Heart left ventricle (tissue), 16 donors: ENCODE measurements at places on chromosomes 7 and 10. TPM values are rescaled to one million over a fixed set of nuclear protein-coding genes. Genes with fewer than 3 reads are reported as not detected.

DNA sequence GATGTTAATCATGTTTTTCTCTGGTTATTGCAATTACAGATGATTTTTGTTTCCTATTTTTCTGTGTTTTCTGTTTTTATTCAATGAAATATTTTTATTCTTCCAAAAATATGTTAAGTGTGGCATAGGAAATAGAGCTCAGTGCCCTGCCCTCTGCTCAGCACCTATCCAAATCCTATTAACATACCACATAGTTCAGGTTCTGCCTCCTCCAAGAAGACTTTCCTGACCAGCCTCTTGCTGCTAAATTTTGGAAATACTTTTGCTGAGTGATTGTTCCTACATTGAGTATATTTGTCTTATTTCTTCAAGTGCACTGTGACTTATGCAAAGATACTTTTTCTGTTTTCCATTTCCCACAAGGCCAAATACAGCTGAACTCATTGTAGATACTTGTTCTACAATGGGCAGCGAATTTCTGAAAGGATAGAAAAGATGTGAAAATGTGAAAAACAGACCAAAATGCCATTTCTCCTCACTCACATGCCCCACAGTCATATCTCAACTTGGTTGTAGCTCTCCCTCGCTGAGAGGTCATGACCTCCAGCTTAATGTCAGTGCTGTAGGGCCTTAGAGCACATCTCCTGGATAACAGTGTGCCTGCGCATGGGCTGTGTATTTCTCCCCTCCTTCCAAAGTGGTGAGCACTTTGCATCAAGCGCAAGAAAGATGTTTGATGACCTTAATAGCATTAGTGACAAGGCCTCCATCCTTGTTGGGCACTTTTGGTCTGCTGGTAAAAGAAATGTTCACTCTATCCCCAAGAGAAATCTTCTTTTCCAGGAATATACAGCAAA lies 677.3 kb downstream of the LRMDA start:
- H3K4me1 ChIP-seq: no peaks in the 10 kb centered on the region
- no peak overlapping the region for H3K4me3 ChIP-seq
- H3K27me3 ChIP-seq: no peaks in the 10 kb centered on the region
- no peak overlapping the region for H3K27ac ChIP-seq
- no peaks in the 10 kb centered on the region for H3K36me3 ChIP-seq

DNA sequence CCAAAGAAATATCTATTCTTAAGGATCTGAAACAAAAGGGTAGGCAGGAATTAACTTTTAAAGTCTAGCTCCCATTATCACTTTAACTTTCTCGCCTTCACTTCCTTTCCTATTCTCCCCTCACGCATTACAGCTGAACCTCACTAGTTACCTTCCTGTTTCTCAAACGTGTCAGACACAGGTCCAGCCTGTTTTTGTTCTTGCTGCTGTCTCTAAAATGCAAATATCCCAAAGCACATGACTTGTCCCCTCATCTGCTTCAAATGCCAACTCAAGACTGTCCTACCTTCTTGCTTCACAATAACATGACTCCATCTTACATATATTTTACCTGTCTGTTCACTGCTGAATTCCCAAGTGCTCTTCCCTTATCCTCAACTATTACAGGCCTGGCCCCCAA lies 17.6 kb downstream of the ZDHHC6 start:
- no peak for DNase-seq
- H3K36me3 ChIP-seq: peaks cover 20% of the 10 kb centered on the region
- H3K27ac ChIP-seq: no peak overlapping the region
- H3K27me3 ChIP-seq: no peaks in the 10 kb centered on the region

GRCh38 chr10:73205890-73206289 lies 38.0 kb downstream of the FAM149B1 start:
- no peaks in the 10 kb centered on the region for H3K27me3 ChIP-seq
- H3K4me1 ChIP-seq: no peaks in the 10 kb centered on the region
- no peak overlapping the region for H3K27ac ChIP-seq
- H3K36me3 ChIP-seq: peaks cover 34% of the 10 kb centered on the region
- DNase-seq: no peak
- H3K4me3 ChIP-seq: no peak overlapping the region

TPK1 gene
- 6.2 TPM for total RNA-seq
